Endothelial cell (in vitro differentiated cells): ENCODE measurements at places on chromosomes 4 and X.

GRCh38 chr4:26248647-26249046, 72.2 kb upstream of the RBPJ start:
- DNase-seq: no peak

- no peak for DNase-seq
Observed at GRCh38 chr4:123632693-123633030, 236.1 kb downstream of the SPRY1 start.

- DNase-seq: no peak
Observed at GRCh38 chr4:176383273-176384077, 63.7 kb downstream of the SPCS3 start.

- DNase-seq: no peak
Observed at GRCh38 chr4:155473420-155474095, 96.8 kb upstream of the MAP9 start.

DNA sequence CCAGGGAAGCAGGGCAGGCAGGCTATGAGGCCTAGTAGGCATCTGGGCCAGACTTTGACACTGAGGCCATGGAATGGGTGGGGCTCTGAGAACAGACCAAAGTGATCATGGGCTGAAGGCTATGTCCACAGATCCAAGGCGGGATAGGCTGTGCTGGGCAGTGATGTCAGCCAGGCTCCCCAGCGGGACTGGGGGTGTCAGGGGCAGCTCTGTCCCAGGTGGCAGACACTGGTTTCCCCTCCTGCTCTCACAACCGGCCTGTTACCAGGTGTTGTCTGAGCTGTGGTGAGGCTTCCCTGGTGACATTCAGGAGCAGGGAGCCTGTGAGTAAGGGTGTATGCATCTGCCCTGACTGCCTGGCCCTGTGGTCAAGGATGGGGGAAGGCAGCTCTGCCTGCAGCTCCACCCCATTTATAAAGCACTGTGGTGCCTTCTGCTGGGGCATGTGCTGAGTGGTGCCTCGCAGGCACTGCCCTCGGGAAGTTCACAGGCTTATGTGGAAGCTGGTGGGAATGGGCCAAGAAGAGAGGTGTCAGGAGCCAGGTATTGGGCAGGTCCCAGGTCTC, 2.9 kb downstream of the IL9R start:
- DNase-seq: no peak
